Dermis blood vessel endothelial cell (primary cell): ENCODE measurements at places on chromosomes 1 and 21. TPM values are rescaled to one million over a fixed set of nuclear protein-coding genes. Genes with fewer than 3 reads are reported as not detected.

MYOM3 gene
- under 0.01 TPM in 1 of 2 replicates, not detected in the other for total RNA-seq

GJB3 gene
- total RNA-seq = 0.05 and 0.17 TPM in 2 replicates

EDARADD gene
- total RNA-seq = not detected in 2 replicates

PAX7 gene
- not detected in 2 replicates for total RNA-seq

CCDC185 gene
- total RNA-seq = 0.17 TPM in 1 of 2 replicates, not detected in the other

CRP gene
- total RNA-seq = not detected in 2 replicates

PLD5 gene
- not detected in 2 replicates for total RNA-seq

CFAP141 gene
- not detected in 2 replicates for total RNA-seq

LCE1B gene
- total RNA-seq = not detected in 2 replicates

UBXN10 gene
- total RNA-seq = 0.05 TPM in 1 of 2 replicates, not detected in the other

PADI3 gene
- not detected in 2 replicates for total RNA-seq

TNFRSF1B gene
- total RNA-seq = 81.3 and 98.3 TPM in 2 replicates

IL12RB2 gene
- total RNA-seq = not detected in 2 replicates

PPFIA4 gene
- total RNA-seq = 0.14 and 0.17 TPM in 2 replicates

FCRL6 gene
- total RNA-seq = not detected in 2 replicates

KLHL12 gene
- 26.7 and 28.6 TPM in 2 replicates for total RNA-seq
